ENCODE measurements at places on chromosomes 3 and 15.

DNA sequence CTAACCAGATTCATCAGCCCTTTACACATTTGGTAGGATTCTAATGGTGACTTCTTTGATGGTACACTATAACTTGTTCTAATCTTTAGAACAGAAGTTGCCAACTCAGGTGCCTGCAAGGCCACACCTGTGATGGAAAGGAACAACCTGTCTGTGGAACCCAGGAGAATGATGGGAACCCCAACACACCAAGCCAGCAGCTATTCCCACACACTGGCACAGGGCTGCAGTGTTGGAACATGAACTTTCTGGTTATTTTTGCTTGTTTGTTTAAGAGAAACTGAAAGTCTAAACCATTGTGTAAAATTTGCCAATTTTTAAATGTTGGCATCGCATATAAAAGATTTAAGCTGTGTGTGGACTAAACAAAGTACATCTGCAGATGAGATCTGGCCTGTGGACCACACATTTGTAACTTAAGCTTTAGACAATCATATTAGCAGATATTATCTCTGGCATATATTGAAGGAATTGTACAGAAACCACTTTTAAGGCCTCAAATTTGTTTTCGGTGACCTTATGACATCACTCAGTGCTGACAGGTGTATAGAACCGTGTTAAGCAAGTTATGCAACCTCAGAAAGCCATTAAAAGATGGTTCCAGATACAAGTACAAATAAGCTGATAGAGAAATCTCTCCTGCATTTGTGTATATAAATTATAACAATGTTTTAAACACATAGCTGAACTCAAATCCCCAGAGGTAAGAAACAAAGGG lies 242.9 kb downstream of the SLC9A9 start:
- no peak for DNase-seq

DNA sequence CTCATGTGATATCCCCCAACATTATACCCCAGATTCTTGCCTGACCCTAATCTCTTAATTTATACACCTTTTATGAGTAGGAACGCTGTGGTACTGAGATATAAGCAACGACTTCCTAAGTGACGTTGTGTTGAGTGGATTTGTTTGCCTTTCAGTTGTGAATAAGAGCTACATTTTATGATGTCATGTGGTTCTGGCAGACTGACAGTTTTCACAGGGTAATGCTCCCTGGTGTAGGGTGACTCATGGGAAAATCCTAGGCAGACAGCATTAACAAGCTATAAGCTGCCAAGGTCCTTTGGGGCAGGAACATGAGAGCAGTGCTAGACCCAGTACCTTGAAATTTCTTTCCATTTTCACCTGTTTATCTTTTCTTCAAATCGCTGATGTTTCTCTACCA lies 11.2 kb downstream of the C3orf52 start:
- DNase-seq: peak; percentile 83

- DNase-seq: peak; percentile 32
Observed at GRCh38 chr3:118772547-118773011, 262.1 kb downstream of the IGSF11 start.

DNA sequence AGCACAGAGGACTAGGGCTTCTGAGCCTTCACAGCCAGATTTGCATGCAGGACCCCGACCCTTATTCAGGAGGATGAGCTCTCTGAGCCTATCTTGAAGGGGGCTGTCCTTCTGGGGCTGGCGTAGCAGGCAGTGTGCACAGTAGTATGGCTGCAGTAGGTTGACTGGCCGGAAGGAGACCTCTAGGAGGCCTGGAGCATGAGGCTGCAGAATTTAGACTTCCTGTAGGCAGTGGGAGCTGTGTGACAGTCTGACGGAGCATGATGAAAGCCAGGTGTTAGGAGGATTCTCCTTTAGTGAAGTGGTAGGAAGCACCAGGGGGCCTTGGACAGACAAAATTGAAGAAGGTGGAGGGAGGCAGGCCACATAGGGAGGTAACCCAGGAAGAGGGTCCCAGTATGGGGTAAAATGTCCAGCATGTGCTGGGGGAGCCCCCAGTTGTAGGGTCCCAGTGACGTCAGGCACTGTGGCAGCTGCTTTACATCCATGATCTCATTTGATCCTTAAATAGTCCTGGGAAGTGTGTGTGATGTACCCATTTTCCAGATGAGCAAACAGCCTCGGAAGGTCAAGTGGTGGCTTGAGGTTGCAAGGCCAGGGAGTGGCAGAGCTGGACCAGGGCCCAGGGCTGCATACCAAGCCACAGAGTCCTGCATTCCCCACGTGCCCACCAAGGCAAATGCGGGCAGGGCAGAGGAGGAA lies 36.1 kb downstream of the SPSB4 start:
- peak; percentile 35 for DNase-seq

- peak; percentile 75 for DNase-seq
Observed at GRCh38 chr3:73622091-73622805, 2.5 kb downstream of the PDZRN3 start.

- no peak for DNase-seq
Observed at GRCh38 chr15:96285305-96285704, 45.2 kb upstream of the NR2F2 start.

- no peak for DNase-seq
Observed at GRCh38 chr3:172658344-172659245, 52.3 kb downstream of the NCEH1 start.

GRCh38 chr3:127629467-127630403 lies 750 bp downstream of the PODXL2 start:
- DNase-seq: no peak

DNA sequence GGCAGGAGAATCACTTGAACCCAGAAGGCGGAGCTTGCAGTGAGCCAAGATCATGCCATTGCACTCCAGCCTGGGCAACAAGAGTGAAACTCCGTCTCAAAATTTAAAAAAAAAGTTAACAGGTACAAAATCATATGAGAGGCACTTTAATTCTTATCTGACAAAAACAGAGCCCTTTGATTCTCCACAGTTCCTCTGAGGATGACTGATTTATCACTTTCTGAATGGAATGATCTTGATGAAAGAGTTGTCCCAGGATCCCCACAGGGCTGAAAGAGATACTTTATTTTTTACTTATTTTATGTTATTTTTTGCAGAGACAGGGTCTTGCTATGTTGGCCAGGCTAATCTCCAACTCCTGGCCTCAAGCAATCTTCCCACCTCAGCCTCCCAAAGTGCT lies 4.0 kb downstream of the LHFPL4 start:
- no peak for DNase-seq

- no peak for DNase-seq
Observed at GRCh38 chr3:79928687-79929408, 161.1 kb upstream of the ROBO1 start.

DNA sequence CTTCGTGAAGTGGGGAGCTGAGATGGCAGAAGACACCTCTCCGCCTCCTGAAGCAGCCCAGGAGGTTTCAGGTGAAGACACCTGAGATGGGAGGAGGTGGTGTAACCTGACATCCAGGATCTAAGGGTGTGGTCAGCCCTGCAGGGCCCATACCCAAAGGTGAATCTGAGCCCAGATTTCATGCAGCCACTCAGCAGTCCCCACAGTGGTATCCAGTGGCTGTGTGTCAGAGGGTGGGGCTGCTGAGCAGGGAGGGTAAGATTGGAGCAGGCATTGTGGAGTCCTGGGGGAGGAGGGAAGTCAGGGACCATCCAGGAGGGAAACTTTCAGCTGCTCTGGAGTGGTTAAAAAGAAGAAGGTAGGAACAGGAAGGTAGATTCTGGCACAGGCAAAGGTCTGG lies 46.0 kb upstream of the SMAD6 start:
- no peak for DNase-seq

DNA sequence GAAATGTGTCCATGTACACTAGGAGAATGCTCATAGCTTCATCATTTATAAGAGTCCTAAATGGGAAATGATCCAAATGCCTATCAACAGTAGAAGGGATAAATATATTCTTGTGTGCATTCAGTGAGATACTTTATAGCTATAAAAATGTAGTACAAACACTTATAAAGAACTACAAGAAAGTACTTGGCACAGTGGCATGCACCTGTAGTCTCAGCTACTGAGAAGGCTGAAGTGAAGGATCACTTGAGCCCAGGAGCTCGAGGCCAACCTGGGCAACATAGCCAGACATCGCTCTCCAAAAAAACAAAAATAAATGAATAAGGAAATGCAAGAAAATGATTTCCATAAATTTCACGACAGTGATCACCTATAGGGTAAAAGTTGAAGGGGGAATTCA lies 3.6 kb upstream of the FBXL2 start:
- no peak for DNase-seq

GRCh38 chr3:72523429-72524151 lies 324.7 kb downstream of the SHQ1 start:
- DNase-seq: peak; percentile 40

DNA sequence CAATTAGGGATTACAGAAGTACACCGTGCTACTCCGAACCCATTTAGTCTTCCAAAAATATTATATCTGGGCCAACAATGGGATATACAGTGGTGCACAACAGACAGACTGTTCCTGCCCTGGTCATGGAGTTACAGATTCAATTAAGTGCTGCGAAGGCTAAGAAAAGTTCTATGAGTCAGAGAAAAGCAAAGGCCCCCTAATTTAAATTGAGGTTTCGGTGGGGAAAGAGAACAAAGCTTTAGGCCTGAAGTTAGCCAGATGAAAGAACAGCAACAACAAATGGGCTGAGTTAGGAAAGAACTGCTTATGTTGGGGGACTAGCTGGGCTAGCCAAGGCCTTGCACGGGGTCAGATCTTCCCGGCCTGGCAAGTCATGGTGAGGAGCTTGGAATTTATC lies 131.8 kb downstream of the MDFIC2 start:
- DNase-seq: no peak

DNA sequence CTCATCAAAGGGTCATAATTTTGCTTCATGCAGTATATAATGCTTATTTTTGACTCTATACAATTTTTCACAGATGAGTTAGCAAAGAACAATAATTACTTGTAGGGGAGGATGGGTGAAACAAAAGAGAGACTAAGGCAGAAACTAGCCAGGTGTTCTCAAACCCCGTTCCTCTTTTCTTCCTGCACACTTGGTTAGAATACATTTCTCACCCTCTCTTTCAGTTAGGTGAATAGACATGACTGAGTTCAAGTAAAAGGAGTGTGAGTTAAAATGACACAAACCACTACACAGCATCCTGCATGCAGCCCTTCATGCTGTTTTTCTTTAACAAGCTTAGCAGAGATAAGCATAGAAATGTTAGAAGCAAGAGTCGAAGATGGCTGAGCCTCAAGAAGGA lies 922.2 kb downstream of the TBL1XR1 start:
- DNase-seq: no peak

DNA sequence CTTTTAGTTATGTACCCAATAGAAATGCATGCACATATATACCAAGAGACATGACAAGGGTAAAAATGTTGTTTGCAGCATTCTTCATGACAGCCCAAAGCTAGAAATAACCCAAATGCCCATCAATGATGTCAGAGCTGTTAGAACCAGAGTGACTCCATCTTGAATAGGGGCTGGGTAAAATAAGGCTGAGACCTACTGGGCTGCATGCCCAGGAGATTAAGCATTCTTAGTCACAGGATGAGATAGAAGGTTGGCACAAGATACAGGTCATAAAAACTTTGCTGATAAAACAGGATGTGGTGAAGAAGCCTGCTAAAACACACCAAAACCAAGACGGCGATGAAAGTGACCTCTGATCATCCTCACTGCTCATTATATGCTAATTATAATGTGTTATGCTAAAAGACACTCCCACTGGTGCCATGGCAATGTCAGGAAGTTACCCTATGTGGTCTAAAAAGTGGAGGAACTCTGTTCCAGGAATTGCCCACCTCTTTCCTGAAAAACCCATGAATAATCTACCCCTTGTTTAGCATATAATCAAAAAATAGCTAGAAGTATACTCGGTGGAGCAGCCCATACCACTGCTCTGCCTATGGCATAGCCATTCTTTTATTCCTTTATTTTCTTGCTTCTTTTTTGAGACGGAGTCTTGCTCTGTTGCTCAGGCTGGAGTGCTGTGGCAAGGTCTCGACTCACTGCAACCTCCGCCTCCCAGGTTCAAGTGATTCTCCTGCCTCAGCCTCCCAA lies 32.9 kb downstream of the ZBTB11 start:
- DNase-seq: peak; percentile 81

DNA sequence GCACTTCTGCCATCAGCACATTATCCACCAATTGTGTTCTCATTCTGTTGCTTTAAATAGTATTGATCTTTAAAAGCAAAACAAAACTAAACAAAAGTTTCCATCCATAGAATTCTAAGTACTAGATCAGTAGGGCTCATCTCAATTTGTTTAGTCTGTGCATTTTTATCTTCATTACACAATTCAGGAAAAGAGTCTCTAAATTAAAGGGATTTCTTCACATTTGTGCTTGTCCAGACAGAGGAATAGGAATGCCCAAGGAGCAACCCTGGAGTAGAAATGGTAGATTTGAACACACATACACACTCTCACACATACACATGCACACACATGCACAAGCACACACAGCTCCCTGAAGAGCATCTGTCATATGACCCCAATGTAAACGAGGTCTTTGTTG lies 21.4 kb downstream of the LMCD1 start:
- DNase-seq: no peak

DNA sequence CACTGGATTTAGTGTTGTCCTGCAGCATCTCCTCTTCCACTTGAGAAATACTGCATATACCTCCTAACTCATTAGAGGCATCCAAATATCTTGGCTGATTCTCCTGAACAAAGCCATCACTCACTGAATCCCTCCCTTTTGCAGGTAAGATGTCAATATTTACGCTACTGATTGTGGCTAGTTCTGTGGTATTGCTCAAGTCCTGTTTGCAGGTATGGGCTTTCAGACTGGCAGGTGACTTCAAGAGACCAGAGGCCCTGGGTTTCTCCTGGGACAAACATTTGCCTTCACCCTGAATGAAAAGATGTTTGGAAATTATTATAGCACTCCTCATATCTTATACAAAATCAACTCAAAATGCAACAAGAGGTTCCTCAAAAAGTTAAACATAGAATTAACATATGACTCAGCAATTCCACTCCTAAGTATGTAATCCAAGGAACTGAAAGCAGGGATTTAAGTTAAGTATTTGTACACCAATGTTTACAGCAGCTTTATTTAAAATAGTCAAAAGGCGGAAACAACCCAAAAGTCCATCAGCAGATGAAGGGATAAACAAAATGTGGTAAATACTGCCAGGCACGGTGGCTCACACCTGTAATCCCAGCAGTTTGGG lies 18.6 kb downstream of the NEK4 start:
- DNase-seq: no peak

DNA sequence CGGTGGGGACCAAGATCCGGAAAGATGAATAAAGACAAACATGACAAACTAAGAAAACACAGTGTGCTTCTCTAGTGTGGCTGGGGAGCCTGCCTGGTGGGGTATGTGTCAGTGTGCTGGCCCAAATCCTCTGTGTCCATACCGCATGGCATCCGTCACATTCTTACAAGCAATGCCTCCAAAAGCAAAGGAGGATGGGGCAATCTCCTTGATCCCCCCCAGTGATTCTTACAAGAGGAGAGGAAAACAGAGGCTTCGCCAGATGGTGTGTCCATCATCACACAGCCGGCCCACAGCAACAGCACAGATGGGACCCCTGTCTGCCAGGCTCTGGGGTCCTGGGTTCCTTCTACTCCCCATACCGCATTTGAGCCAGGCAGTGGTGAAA lies 558 bp upstream of the IL17RC start:
- peak; percentile 41 for DNase-seq

- no peak for DNase-seq
Observed at GRCh38 chr3:95934181-95934580, 880.2 kb upstream of the EPHA6 start.

GRCh38 chr3:32384938-32385337 lies 6.7 kb upstream of the CMTM7 start:
- peak; percentile 74 for DNase-seq

Data from umbilical cord (tissue), 2 donors.